Activated CD8-positive, alpha-beta memory T cell treated with anti-CD3 and anti-CD28 coated beads for 24 hours (primary cell): ENCODE measurements at places on chromosomes 1 and 21.

GRCh38 chr1:205077934-205078311 lies 6.3 kb downstream of the TMEM81 start:
- DNase-seq = no peak

GRCh38 chr1:118995312-118996016 lies 7.3 kb upstream of the TBX15 start:
- no peak for DNase-seq

DNA sequence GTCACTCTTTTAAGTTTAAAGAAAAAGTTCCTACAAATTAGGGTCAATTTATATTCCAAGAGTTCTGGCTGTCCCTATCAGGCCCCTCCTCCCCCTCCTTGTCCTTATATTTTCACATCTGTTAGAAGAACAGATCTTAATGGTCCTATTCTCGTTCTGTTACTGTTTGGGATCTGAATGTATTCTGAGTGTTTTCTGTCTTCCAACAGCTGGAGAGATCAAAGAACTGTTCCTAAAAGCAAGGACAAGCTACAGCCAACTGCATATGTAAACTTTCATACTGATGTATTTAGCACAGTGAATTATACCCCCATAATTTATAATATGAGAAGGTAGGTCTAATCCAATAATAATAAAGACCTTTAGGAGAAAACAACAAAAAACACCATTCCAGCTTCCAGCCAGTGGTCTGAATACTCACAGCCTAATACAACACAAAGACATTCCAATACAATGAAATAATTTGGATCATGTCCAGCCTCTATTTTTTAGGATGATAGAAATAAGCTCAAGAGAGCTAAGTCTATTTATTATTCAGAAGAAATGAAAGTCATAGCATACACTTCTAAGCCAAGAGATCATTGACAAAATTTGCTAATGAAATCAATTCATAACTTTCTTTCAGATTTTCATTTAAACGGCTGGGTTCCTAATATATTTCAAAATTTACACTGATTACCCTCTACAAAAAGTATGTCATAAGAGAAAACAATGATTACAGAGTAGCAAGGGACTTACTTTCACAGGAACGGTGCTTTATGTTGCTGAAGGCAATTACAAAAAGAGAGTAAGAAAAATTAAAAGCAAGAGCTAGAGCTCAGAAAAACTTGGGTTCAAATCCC lies 25.3 kb downstream of the WLS start:
- no peak for DNase-seq

DNA sequence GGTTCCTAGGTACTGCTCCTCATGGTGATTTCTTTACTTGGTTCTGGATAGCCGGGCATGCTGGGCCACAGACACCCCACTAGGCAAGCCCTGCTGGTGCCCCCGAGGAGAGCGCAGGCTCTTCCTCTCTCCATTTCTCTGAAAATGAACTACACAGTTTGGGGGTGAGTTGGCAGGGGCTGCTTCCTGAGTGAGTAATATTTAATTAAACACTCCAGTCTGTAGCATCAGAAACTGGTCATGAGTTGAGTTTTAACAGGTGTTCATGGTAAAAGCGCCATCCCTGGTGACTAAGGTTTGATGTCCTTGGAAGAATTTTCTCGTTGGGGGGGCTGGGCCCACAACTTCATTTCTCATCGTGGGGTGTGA lies 1.7 kb downstream of the SPSB1 start:
- no peak for DNase-seq

DNA sequence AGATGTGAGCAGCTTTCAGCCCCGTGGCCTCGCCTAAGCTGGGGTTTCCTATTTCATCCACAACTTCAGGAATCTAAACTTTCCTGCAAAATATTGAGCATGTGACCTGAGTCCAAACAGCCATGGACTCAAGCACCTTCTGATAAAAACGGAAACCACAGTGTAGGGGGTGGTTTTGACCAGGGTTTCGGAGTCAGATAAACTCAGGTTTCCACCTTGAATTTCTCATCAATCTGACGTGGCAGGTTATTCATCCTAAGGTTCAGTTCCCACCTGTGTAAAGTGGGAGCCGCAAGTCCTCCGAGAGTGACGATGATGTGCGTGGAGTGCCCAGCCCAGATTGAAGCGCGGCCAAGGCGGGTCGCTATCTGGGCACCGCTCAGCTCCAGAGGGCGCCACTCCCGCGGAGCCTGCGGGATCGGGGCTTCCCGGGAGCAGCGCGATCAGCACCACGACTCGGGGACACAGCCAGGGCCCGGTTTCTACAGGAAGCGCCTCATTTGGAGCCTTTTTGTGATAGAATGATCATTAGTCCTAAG lies 871 bp upstream of the ETS2 start:
- DNase-seq = peak; percentile 68

GRCh38 chr1:94755675-94756074 lies 64.5 kb upstream of the SLC44A3 start:
- no peak for DNase-seq

DNA sequence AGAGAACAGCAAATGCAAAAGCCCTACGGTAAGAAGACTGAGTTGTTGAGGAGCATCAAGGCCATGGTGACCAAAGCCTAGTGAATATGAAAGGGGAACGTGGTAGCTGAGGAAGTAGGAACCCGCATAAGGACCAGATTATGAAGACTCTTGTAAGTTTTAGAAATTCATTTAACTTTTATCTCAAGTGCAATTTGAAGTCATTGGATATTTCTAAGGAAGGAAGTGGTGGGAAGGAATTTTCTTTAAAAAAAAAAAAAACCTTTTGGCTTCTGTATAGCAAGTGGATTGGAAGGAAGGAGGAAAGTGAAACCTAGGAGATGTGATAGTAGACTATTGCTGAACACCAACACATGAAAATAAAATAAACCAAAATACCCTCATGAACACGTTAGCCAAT lies 119.0 kb downstream of the TNFSF18 start:
- no peak for DNase-seq

DNA sequence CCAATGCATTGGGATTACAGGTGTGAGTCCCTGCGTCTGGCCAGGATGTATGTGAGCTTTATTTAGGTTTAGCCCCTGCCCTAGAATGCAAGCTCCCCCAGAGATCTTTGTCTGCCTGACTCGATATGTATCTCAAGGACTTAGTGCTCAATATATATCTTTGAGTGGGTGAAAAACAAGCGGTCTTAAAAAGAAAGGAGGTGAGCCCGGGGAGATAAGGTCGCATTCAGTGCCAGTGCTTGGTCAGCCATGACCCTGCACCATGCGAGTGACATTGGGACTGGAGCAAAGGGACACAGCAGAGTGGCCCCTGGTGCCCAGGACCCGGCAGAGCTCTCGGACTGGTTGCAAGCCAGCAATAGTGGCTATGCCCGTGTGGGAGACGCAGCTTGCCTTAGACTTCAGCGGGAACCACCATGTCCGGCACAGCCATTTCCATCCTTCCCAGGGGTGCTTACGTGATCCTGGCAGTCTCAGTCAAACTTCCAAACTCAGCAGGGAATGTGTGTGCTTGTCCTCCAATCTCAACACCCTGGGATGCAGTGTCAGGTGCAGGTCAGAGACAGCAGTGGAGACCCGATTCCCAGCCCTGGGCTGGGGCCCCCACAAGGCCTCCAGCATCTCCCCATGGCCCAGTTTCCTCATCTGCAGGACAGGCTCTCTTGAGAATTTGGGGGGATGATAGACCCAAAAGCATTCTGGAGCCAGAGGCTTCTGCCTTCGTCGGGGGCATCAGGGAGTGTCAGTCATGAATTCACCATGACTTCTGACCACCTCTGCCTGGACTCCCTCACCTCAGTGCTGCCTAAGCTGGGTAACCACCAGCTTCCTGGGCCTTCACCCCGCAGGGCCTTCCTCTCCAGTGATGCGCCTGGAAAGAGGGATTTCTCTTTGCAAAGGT lies 1.8 kb downstream of the MX2 start:
- no peak for DNase-seq

DNA sequence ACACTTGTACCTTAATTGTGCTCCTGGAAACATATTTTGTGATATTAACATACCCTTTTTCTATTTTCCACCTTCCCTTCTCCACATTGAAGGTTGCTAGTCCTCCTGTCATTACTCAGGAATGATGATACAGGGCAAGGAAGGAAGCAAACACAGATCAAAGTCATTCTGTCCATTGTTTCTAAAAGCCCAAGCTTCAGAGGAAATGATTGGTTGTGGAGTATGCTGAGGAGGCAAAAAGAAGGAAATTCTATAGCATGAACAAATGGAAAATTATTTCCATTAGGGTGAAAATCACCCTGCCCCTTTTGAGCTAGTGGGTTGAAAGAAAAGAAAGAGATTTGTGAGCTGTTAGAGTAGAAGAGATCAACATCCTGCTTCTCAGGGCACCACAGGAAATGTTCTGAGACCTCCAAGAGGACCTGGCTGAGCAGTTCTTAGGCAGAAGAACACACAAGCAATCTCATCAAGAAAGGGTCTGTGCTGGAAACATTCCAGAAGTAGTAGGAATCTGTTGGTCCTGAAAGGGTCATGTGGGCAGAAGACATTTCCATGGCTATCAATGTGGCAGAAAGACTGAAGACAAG lies 29.0 kb upstream of the PRRX1 start:
- DNase-seq = no peak

GRCh38 chr1:188499690-188500089 lies 1670.9 kb downstream of the PLA2G4A start:
- no peak for DNase-seq

GRCh38 chr1:234212764-234213657 lies 160.2 kb upstream of the COA6 start:
- DNase-seq = no peak

- DNase-seq = peak; percentile 66
Observed at GRCh38 chr21:45140346-45140940, 66.1 kb downstream of the ADARB1 start.

- DNase-seq = no peak
Observed at GRCh38 chr21:21028275-21028820, 30.1 kb downstream of the NCAM2 start.

- no peak for DNase-seq
Observed at GRCh38 chr1:86282611-86283010, 113.5 kb downstream of the ODF2L start.

DNA sequence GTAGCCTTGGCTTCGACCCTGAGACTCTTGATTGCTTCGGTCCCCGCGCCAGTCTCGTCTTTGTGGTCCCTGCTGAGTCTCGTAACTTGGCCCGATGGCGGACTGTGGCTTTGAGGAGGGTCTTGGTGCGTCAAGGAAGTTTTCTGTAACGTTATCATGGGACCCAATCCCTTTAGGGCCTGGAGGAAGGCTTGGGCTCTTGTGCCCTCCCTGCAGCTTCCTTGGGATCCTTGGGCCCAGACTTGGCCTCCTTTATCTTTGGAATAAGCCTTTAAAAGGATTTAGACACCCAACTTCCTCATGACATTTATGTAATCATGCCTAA lies 371 bp downstream of the ZMPSTE24 start:
- no peak for DNase-seq
